Lower leg skin (tissue), 4 donors: ENCODE measurements at places on chromosomes 1 and 21.

GRCh38 chr21:45161038-45161945 is 86.9 kb downstream of the ADARB1 start:
- DNase-seq, result no peak

GRCh38 chr1:104745875-104746274 is 996.2 kb downstream of the AMY1C start:
- no peak for DNase-seq

- DNase-seq, result no peak
Measured at GRCh38 chr1:100358210-100358609, 5.9 kb downstream of the CDC14A start.

GRCh38 chr1:215875712-215876111 is 308.6 kb downstream of the KCTD3 start:
- DNase-seq, result no peak

DNA sequence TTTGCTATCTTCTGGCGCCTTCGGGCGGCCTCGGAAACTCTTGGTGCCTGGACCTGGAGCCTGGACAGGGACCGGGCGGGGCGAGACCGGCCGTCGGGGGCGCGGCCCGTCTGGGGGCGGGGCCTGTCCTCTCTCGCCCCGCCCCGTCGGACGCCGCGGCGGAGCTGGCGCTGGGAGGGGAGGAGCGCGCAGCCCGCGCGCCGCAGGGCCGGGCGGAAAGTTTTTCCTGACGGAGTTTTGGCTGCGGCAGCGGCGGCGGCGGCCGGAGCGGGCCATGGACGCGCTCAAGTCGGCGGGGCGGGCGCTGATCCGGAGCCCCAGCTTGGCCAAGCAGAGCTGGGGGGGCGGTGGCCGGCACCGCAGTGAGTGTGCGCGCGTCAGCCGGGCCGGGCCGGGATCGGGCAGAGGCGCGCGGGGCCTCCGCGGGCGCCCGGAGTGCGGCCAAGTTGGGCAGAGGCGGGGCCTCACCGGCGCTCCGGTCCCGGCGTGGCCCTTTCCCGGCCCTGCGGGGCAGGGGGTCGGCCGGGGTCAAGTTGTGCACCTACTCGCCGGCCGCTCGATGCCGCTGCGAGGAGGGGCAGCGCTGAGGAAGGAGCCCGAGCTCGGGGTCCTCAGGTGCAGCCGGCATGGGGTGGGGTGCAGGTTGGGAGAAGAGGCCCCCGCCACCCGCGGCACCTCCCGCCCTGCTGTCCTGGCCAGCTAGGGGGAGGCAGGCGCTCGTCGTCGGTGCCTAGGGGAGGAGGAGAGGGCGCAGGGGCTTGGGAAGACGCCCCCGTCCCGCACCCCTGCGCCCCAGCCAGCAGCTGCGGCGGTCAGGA is at the start of gene LDLRAP1:
Gene LDLRAP1 (plus strand): TSS at position 182 of the 818 bp plus-strand sequence. CDS start 93 bp downstream, at position 275.
- DNase-seq, result peak; percentile 37

GRCh38 chr21:42635848-42636519 is 17.4 kb upstream of the PDE9A start:
- DNase-seq, result no peak

DNA sequence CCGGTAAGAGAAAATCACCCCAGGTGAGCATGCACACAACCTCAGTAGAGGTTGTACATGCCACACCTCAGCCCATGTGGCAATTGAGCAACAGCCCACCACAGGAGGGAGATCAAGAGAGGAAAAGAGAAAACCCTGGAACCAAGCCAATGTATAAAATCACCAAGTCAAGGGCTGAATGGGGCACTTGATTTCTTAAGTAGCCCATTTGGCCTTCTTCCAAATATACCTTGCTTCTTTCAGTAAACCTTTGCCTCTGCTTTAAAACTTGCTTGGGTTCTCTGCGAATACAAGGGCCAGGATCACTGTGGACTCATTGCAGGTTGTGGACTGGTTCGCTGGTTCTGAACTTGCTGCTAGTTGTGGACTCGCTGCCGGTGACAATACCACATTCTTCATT is 1814.0 kb downstream of the PLA2G4A start:
- DNase-seq, result no peak

DNA sequence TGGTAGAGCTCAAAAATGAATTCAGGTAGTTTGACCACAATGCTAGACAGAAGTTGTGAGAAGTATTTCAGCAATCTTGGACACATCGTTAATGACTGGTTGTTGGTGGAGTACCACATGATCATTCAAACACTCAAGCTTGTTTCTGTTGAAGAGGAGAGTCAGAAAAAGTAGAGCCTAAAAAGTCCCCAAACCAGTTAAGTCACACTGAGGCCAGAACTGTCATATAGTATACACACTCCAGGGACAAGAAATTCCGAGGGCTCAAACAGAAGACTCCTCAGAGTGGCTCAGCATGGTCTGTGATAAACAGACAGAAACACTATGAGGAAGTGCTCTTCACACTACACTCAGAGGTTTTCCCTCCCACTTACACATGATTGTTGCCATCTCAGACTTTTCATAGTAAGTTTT is 5.8 kb downstream of the TRIM33 start:
- no peak for DNase-seq

- no peak for DNase-seq
Measured at GRCh38 chr1:115182012-115182715, 92.9 kb upstream of the TSPAN2 start.

DNA sequence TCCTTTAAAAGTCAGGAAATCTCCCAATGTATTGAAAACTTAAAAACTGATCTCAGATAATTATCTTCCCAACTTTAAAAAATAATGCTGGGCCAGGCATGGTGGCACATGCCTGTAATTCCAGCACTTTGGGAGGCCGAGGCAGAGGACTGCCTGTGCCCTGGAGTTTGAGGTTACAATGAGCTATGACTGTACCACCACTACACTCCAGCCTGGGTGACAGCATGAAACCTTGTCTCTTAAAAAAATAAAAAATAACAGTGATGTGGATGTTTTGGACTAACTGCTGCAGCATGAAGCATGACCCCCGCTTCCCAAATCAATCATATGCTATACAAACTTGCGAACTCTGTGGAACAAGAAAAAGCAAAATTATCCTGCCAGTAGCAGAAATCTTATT is 186.3 kb downstream of the RERE start:
- DNase-seq, result no peak

GRCh38 chr1:230622151-230622550 is 20.1 kb upstream of the COG2 start:
- DNase-seq, result no peak
